ENCODE measurements at places on chromosomes 7 and 10. TPM values are rescaled to one million over a fixed set of nuclear protein-coding genes. Genes with fewer than 3 reads are reported as not detected.

- DNase-seq: no peak
Observed at GRCh38 chr10:59524348-59524747, 162.0 kb upstream of the FAM13C start.

DNA sequence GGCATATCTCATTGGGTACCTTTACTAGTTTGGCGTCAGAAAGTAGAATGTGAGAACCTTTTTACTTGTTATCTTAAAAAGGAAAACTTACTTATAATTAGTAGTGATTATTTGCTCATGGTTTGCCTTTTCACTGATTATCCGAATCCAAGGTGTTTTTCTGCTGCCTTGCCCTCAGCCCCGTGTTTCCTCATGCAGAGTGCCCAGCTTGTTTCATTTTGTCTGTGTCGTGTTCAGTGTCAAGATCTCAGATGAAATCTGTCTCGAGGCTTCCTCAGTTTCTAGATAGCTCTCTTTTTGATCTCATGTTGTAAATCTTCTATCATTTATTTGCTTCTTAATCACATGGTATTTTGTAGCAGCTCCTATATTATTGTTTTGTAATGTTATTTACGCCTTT, 30.1 kb downstream of the RPA3 start:
- DNase-seq: no peak

GRCh38 chr7:129741743-129742213, 130.3 kb downstream of the NRF1 start:
- no peak for DNase-seq

The TTYH3 gene
- 32.0 TPM for total RNA-seq

The PYROXD2 gene
- 2.8 TPM for total RNA-seq

DNA sequence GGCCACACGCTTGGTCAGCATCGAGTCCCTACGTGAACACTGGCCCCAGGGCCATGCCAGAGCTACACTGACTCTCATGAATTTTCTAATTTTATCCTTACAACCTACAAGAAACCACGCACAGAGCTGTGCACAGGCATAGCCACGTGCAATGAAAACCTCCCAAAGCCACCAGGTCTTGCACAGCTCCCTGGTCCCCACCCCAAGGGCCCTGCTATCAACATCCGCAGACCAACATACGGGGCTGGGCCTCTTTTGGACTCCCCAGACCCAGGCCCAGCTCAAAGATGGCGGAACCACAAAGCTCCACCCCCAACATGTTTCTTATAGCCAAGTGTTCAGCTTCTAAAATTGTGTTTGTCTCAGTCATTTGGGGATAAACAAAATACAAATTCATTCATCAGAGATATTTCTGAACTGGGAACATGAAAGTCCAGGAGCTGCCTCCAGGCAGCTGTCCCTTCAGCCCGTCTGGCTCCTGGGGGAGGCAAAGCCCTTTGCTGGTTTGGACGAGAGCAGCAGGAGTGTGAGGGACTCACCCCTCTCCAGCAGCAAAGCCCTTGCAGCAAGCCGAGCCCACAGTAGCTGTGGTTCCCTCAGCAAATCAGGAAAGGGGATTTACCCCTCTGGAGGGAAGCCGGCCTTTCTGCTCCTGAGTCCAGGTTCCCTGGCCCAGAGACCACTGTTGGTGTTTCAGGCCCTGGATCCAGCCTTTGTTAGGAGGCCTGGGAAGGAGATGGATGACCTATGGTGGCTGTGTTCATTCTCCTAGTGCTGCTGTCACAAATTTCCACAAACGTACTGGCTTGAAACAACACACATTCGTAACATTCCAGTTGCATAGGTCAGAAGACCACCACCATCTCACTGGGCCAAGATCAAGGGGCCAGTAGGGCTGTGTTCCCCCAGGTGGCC, 75.1 kb downstream of the OAT start:
- DNase-seq: no peak

The ANTXRL gene
- total RNA-seq: not detected

The STEAP1B gene
- not detected for total RNA-seq

DNA sequence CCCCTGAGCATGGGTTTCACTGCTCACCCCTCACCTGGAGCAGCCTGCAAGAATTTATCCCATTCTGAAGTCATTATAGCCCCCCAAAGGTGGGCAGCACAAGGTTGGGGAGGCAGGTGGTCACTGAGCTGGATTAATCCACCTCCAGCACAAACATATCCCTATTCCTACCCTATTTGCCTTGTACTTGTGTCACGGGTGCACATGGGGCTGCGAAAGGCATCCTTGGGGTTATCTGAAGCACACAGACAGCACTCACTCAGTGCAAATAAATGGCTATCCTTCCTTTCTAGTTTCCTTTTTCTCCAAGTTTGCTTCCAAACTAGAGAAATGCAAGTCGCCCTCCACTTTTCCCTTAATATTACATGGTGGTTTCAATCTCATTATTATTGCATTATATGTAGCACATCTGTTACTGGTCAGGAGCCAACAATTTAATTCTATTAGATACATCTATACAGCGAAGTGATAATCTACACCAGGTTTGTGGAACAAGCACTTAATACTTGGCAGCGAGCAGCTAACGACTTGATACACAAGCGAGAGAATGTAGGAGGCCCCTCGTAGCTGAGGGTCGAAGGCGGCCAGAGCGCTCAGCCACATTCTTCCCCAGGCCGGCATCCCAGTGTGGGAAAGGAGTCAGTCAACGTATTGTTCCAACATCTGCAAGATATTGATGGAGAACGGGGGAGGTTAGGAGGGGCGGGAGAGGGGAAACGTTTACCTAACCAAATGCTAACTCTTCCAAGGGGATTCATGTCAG, 121.3 kb upstream of the HABP2 start:
- DNase-seq: no peak

DNA sequence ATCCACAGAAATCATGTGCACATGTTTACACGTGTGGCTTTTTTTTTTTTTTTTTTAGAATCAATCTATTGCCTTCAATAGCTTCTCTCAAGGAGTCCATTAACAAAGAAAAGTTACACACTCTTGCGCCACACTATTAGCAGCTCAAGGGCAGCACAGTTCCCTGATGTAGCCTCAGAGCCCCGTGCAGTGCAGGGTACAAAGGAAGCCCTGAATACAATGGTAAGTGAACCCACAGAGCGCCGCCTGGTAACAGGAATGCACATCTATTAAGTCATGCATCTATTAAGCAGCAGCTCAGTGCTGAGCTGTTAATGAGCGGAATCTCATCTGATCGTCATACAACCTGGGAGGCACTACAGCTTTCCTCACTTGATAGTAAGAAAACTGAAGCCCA, 113.7 kb upstream of the PDLIM1 start:
- DNase-seq: no peak

- no peak for DNase-seq
Observed at GRCh38 chr7:23474829-23475575, 4.7 kb upstream of the IGF2BP3 start.

- peak; percentile 65 for DNase-seq
Observed at GRCh38 chr10:70578371-70578947, 24.1 kb downstream of the PRF1 start.

DNA sequence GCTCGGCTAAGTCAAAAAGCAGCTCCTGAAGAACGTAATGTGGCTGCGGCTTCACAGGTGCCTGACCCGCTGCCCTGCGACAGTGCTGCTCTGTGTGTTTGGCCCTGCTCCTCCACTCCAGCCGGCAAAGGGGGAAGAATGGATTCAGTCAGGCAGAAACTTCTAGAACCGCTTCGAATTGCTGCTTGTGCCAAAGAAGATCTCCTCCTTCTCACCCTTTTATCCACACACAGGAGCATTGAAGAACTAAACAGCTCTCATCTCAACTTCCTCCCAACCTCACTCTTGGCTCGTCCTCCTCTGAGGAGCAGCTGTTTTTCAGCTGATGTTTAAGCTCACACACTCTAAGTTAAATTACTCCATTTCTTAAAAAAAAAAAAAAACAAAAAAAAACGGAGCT, 651.4 kb downstream of the INHBA start:
- no peak for DNase-seq

Data from activated T-helper 1 cell treated with anti-CD3 and anti-CD28 coated beads, Interleukin-12 subunit alpha, Interleukin-12 subunit beta, Interleukin-2, Interleukin-4 antibody, amounts not matched to agents 30 ng/mL and 10 ng/mL and 1 ng/mL, durations not matched to agents 14 hours and 24 hours and 36 hours (primary cell).